Esophagus squamous epithelium (tissue), 5 donors: ENCODE measurements at places on chromosomes 3 and 15.

GRCh38 chr3:18428036-18428435 lies 2.9 kb upstream of the SATB1 start:
- no peak for DNase-seq

GRCh38 chr3:37227870-37228549 lies 53.6 kb upstream of the LRRFIP2 start:
- DNase-seq = no peak

DNA sequence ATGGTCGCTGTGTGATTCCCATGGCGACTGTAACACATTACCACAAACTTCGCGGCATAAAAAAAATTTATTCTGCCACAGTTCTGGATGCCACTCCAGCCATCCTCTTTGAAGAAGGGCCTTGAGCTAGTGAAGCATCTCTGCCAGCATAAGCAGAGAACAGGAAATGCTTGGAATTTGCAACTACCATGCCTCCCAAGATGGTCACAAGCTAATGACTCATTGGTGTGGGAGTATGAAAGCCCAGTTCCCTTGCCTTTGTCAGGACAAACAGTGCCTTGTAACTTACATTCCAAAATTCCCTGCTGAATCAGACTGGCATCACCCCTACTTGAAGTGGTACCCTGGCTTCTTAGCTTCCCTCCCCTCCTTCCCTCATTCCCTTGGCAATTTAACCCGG lies 129.7 kb downstream of the PROS1 start:
- no peak for DNase-seq

DNA sequence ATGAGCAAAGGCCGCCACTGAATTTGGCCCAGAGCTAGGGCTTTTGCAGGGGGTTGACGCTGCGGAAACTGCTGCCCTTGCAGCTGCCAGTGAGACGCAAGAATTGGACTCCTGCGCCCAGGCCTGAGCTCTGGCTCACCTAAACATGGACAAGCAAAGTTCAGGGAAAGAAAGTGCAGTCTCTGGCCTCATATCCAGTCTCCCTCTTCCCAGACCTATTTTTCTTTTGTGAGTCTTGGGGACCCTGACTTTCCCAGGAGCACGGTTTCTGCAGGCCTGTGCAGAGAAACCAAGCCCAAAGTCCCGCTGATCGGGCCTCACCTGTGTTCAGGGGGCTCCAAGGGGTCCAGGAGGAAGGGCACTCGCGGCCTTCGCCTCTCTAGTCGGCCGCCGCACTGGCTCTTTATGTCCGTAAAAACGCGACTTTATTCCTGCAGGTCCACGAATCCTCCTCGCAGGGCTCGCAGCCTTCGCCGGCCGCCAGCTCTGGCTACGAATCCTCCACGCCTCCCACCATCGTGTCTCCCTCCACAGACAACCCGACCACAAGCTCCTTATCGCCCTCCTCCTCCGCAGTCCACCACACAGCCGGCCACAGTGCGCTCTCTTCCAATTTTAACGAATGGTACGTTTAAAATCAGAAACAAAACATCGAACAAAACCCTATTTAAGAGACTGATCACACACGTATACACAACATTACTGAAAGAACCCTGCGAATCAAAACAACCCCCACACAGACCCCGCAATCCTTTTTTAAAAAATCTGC lies 3.9 kb downstream of the ZIC1 start:
- no peak for DNase-seq

GRCh38 chr3:155960060-155960459 lies 89.6 kb downstream of the GMPS start:
- DNase-seq = no peak

DNA sequence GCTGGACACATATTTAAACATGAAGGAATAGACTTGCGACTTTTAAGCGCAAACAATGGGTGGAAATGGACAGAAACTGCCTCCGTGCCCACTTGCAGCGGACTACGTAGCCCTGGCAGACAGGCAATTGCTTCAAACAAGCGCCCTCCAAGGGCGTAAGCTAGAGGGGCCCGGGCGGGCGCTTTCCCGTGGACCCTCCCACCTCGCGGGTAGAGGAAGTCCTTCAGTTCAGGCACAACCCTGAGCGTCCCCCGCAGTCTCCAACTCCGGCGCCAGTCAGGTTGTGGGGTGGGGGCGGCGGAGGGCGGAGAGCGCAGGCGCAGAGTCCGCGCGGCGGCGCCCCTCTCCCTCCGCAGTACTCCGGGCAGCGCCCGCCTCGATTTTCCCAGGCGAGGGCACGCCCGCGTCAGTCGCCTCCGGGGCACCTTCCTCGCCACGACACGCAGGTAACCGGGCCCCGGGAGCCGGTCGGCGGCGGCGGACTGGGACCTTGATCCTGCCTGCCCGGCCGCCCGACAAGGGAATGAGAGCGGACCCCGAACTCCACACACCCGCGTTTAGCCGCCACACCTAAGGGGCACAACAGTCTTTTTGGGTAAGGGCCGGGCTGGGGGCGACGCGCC lies at the start of gene SLC35G2:
SLC35G2 (plus strand) TSS at position 358 of the 623 bp plus-strand sequence. CDS start 35,335 bp downstream, outside the sequence.
- no peak for DNase-seq

DNA sequence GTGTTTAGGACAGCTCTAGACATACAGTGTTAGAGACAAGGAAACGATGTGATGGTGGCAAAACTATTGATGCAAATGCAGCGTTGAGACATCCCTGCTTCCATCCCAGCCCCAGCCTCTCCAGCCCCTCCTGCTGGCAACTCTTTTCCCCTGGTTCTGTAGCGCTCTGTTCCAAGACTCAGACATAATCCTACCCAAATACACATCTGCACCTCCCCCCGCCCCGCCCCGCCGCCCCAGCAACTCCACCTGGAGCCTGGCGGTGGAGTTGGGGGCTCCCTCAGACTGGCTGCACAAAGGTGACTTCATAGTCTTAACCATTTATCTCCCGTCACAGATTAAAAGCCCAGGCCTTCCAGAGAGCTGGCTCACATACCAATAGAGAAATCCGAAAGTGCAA lies 7.2 kb upstream of the SEC22A start:
- DNase-seq = no peak

DNA sequence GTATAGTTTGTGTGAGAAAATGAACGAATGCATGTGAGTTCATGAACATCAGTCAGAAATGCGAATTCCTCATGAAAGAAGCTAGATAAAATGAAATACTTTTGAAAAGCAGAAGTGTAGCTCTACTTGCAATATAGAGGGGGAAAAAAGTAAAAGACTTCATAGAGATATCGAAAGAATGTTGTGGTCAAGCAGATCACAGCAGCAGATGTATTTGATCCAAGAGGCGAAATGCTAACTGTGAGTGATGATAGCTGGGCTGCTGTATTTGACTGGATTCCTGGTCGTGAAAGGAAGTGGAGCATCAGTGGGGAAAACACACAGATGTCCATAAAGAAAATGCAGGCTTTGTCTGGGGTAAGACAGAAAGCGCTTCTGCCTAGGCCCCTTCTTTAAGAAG lies 112.4 kb downstream of the ADAMTSL3 start:
- no peak for DNase-seq

DNA sequence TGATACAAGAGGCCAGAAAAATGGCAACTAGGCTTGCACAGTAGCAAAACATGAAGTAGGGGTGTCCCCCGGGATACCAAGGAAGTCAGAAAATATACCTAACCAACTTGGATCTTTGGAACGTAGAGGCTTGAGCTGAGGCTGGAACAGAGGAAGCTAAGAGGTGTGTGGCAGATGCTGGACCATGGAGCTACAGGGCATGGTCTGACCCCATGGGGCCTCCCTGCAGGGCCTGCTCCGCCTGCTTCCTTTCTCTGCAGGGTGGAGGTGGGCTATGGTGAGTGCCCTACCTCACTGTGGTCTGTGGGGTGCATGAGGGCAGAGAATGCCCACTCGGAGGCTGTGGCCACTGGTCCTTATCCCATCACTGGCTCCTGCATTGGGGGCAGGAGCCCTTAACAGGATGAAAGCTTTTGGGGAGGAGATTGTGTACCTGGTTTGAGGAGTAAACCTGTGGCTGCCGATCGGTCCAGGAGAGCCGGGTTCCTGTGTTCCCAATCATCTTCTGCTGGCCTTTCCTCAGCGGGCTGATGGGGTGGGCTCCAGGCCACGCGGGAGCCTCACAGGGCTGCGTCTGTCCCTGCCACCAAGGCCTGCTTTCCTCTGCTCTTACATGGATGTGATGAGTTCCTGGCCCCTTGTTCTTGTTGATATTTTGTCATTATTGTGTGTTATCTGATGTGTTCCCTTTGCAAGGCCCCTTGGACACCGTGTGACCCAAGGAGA lies 96.8 kb downstream of the OCA2 start:
- no peak for DNase-seq

DNA sequence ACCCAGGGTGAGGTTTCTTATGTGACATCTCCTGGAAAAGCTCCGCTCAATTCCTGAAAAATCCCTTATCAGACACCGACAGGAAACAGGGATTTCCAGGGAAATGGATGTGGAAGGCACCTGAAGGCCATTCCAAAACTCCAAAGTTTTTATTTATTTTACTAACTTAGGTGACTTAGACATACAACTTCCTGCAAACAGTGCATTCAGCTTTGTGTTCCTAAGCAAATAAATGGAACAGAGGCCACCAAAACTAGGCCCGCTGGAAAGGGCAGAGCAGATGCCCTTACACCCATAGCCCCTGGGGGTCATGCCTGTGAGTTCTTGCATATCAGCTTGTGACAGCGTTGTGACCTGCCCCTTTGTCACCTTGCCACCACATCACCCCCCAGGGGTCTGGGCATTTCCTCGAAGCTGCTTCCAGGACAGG lies 239.4 kb downstream of the XXYLT1 start:
- DNase-seq = no peak

DNA sequence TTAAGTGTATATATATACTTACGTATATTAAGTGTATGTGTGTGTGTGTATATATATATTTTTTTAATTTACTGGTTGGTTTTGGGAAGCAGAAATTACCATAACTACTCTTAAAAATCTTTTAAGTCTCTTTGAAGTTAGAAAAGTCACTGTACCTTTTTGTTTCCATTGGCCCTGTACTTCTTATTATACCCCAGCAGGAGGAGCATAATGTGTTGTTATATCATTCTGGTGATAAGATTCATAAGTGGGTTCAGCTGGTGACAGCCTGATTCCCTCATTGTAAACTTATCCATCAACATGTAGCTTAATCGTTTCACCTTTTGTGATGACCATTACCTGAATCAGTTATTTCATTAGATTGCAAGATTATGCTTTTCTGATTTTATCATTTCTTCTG lies 30.8 kb downstream of the MLH1 start:
- DNase-seq = no peak

GRCh38 chr3:120864541-120864940 lies 43.5 kb upstream of the STXBP5L start:
- DNase-seq = no peak

DNA sequence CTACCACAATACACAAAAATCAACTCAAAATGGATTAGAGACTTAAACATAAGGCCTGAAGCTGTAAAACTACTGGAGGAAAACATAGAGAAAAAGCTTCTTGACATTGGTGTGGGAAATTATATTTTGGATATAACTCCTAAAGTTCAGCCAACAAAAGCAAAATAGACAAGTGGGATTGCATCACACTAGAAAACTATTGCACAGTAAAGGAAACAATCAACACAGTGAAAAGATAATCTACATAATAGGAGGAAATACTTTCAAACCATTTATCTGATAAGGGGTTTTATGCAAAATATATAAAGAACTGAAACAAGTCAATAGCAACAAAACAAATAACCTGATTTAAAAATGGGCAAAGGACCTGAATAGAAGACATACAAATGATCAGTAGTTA lies 37.6 kb upstream of the TP63 start:
- no peak for DNase-seq

DNA sequence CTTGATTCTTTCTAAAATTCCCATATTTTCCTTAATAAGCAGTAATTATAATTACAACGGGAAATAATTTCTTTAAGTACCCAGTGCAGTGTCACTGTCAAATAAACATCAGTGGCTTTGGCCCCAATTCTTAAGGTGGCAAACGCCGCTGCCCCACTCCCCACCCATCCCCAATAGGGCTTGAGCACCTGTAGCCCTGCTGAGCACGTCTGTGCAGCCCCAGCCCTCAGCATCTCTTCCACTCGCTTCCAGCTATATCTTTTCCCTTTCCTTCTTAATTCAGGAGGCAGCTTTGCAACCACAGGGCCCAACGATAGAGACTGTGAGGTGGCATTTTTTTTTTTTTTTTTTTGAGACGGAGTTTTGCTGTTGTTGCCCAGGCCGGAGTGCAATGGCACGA lies 9.0 kb downstream of the PPM1M start:
- no peak for DNase-seq
